ENCODE measurements at places on chromosomes 6 and 20. TPM values are rescaled to one million over a fixed set of nuclear protein-coding genes. Genes with fewer than 3 reads are reported as not detected.

The LAMP5 gene
- total RNA-seq: under 0.01 TPM

The TUBB1 gene
- not detected for total RNA-seq

The SMPDL3A gene
- total RNA-seq: 9.7 TPM

The OR2J1 gene
- total RNA-seq: not detected

All from IMR-90 (cell line).